ENCODE measurements at places on chromosomes 13 and 19.

GRCh38 chr13:50357586-50358118 is 342.4 kb downstream of the KCNRG start:
- no peak for DNase-seq

GRCh38 chr19:57719901-57720519 is 7.4 kb downstream of the ZNF671 start:
- no peak for DNase-seq

- DNase-seq: no peak
Observed at GRCh38 chr19:8461376-8461775, 16.6 kb downstream of the HNRNPM start.

GRCh38 chr13:66673401-66673800 is 556.7 kb downstream of the PCDH9 start:
- DNase-seq: no peak

DNA sequence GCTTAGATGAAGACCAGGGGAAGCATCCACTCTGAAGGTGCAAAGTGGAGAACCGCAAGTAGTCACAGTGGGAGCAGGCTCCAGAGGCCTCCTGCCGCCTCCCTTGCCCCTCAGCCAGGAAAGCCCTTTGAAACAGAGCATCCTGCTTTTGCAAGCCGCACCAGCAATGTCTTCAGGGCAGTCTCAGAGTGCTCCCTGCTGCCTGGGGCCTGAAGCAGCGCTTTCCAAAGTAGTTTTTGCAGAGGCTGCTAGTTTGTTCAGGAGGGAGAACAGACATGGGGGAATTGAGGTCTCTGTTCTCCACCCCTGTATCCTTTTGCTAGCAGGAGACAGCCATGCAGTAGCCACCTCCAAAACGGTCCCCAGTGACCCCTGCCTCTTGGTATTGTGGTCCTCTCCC is 15.8 kb upstream of the POP4 start:
- no peak for DNase-seq

- no peak for DNase-seq
Observed at GRCh38 chr19:50646074-50646807, 3.0 kb upstream of the C19orf81 start.

DNA sequence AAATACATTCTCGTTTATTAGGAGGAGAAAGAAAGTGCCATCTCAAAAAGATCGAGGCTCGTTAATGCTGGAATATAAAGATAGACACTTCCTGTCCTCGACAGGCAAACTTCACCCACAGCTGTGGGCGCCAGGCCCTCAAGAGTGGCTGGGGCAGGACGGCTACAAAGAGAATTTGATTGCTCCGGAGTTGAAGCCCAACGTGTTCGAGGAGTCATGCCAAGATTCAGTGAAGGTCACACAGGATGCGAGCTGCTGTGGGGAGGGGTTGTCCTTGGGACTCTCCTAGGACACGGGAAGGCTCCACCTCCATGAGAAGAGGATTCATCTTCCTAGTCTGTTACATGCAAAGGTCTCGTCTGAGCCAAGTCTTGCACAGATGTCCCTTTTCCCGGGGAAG is 16.3 kb upstream of the PTPRS start:
- no peak for DNase-seq

Measured in stimulated activated naive CD8-positive, alpha-beta T cell treated with anti-CD3 and anti-CD28 coated beads, Interleukin-15, Interleukin-2, amounts not matched to agents 100 U/mL and 50 U/mL, for 24 hours (primary cell).